ENCODE measurements at places on chromosomes 6 and 20.

- DNase-seq = no peak
Observed at GRCh38 chr20:51660672-51661608, 107.2 kb downstream of the ATP9A start.

- DNase-seq = no peak
Observed at GRCh38 chr6:52550870-52551269, 26.0 kb downstream of the TRAM2 start.

DNA sequence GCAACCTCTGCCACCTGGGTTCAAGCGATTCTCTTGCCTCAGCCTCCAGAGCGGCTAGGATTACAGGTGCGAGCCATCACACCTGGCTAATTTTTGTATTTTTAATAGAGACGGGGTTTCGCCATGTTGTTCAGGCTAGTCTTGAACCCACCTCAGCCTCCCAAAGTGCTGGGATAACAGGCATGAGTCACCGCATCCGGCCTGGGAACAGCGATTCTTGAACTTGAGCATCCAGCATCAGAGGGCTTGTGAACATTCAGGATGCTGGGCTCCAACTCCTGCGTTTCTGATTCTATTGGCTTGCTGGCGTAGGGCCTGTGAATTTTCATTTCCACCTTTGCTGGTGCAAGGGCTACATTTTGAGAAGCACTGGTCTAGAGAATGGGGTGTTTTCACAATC, 24.5 kb upstream of the PIM1 start:
- DNase-seq = no peak

DNA sequence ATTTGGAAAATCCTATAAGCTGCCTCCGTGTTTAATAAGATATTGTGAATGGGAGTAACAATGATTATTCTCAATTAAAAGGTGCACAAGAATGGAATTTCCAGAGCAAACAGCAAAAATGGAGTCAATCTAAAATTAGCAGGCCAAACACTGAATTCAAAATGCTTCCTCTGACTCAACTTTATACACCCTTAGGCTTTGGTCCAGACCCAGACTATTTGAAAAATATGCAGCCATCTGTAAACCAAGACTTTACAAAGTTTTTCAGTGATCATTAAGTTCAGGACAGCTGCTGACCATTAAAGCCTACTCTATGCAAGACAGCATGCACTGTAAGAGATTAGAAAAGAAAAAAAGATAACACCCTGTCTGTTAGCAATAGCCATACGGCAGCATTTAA, 39.4 kb upstream of the CCN6 start:
- DNase-seq = no peak

- no peak for DNase-seq
Observed at GRCh38 chr6:23013776-23014175, 444.4 kb downstream of the HDGFL1 start.

DNA sequence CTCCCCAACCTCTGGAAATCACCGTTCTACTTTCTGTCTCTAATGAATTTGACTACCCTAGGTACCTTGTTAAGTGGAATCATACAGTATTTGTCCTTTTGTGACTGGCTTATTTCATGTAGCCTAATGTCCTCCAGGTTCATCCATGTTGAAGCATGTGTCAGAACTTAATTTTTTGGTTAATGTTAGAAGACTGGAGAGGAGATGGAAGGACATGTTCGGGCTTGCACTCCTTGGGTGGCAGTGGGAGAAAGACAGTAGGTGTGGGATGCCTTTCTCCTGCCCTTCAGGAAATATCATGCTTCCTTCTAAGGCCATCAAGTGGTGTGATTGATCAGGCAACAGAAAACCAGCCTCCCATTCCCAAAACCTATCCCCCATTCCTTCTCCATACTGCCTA, 61.1 kb upstream of the RNF144B start:
- no peak for DNase-seq

GRCh38 chr20:556984-557383, 13.4 kb upstream of the CSNK2A1 start:
- DNase-seq = no peak
